ENCODE measurements at places on chromosomes 11 and 22.
A peak's percentile ranks its signal among the peaks of the same experiment; 100 is the strongest.

GRCh38 chr11:87097582-87097981 lies 59.8 kb downstream of the TMEM135 start:
- DNase-seq: peak; percentile 53
- H3K27me3 ChIP-seq: no peaks in the 10 kb centered on the region
- no peak overlapping the region for H3K4me3 ChIP-seq

DNA sequence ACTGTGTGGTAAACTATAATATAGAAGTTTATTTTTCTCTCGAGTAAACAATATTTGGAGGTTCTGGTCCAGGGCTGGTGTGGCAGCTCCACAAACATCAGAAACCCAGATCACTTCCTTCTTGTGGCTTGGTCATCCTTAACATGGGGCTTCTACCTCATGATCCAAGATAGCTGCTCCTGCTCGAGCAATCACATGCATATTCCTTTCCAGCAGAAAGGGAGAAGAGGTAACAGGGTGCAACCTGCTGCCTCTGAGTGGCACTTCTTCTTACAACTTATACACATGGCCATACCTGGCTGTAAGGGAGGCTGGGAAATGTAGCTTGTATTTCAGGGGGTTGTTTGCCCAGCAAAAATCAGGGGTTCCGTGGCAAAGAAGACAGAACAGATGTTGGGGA lies 44.6 kb upstream of the SYT7 start:
- H3K36me3 ChIP-seq: no peaks in the 10 kb centered on the region
- no peak for DNase-seq
- H3K27me3 ChIP-seq: peaks cover 3% of the 10 kb centered on the region
- H3K4me3 ChIP-seq: no peak overlapping the region
- peaks cover 25% of the 10 kb centered on the region for H3K4me1 ChIP-seq

GRCh38 chr11:64786308-64786707 lies 8.0 kb upstream of the SF1 start:
- H3K27me3 ChIP-seq: peaks cover 2% of the 10 kb centered on the region
- H3K27ac ChIP-seq: no peak overlapping the region
- no peak for DNase-seq

GRCh38 chr11:13728076-13728475 lies 59.6 kb downstream of the FAR1 start:
- no peak for DNase-seq
- H3K4me3 ChIP-seq: no peak overlapping the region
- H3K27me3 ChIP-seq: no peaks in the 10 kb centered on the region
- H3K27ac ChIP-seq: no peak overlapping the region
- H3K36me3 ChIP-seq: peaks cover 4% of the 10 kb centered on the region
- no peaks in the 10 kb centered on the region for H3K4me1 ChIP-seq

DNA sequence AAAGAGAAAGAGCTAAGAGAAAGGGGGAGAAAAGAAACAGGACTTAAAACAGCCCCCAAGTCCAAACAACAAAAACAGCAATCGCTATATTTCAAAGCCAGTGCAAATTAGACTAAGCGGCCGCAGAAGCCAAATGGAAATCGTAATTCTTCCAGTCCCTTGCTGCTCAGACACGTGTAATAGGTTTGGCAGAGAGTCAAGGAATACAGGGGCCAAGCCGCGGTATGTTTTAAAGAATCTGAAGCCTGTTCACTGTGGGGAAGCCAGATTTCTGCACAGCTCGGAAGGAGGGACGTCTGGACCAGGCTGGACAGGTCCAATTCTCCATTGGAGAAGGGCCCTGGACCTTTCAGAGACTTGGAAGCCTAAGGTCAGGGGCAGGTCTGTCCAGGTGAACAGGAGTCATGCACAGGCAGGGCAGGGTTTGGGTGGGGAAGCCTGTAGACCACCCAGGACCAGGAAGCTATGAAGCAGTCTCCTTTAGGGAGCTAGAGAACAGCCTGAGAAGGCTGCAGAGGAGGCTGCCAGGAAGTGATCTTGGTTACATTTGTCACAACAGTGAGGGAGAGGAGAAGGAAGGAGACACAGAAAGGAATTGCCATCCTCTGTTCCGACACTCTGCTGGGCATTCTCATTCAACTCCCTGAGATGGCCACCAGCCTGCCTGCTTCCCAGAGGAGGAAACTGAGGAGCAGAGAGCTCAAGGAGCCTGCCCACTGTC lies 265.5 kb upstream of the ISX start:
- DNase-seq: no peak
- no peak overlapping the region for H3K4me3 ChIP-seq
- peaks cover 7% of the 10 kb centered on the region for H3K36me3 ChIP-seq
- H3K4me1 ChIP-seq: peaks cover 31% of the 10 kb centered on the region
- no peak overlapping the region for H3K27ac ChIP-seq

DNA sequence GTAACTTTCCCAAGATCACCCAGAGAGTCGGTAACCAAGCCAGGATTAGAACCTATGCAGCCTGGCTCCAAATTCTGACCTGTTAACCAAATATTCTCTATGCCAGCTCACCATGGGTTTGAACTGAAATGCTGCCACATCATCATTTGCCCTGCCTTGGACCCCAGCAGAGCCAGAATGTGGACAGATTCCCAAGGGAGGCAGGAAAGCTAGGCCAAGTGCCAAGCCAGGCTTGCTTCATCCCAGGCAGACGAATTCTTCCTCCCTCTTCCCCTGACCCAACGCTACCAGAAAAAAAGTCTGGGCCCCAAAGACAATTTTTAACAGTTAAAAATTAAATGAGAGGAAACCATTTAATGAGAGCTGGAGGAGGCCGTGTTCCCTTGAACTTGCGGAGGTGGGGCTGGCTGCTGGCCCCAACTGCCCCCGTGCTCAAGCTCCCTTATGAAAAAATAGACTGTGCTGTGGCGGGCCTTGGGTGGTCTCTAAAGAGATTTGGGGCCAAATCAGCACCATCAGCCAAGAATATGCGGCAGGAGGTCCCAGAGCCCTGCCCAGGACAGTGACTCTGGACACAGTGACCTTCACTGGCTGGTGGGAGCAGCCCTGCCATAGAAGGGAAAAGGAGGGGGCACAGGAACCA lies 184.1 kb upstream of the SYT13 start:
- no peaks in the 10 kb centered on the region for H3K36me3 ChIP-seq

GRCh38 chr11:72981080-72981479 lies 161.0 kb downstream of the FCHSD2 start:
- DNase-seq: no peak
- no peak overlapping the region for H3K27ac ChIP-seq
- H3K4me1 ChIP-seq: no peaks in the 10 kb centered on the region
- H3K4me3 ChIP-seq: no peak overlapping the region
- no peaks in the 10 kb centered on the region for H3K27me3 ChIP-seq

- no peak overlapping the region for H3K4me3 ChIP-seq
- H3K27me3 ChIP-seq: no peaks in the 10 kb centered on the region
Observed at GRCh38 chr11:124812876-124813275, 12.7 kb upstream of the MSANTD2 start.

DNA sequence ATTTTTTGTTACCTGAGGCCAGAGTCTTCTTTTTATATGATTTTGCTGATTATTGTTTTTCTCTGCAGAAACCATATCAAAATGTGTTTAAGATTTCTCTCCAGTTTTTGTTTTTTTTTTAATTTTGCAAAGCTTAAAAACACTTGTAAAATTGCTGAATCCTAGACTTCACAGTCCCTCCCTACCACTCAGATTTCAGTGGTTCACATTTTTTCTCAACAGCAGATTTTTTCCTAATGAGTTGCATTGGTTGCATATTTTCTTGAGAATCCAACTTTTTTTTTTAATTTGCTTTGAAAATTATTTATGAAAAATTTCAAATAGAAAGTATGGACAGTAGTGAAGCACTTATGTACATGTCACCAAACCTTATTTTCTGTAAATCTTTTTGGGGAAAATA lies 5.8 kb downstream of the ARL14EP start:
- no peak overlapping the region for H3K27ac ChIP-seq
- no peak for DNase-seq

DNA sequence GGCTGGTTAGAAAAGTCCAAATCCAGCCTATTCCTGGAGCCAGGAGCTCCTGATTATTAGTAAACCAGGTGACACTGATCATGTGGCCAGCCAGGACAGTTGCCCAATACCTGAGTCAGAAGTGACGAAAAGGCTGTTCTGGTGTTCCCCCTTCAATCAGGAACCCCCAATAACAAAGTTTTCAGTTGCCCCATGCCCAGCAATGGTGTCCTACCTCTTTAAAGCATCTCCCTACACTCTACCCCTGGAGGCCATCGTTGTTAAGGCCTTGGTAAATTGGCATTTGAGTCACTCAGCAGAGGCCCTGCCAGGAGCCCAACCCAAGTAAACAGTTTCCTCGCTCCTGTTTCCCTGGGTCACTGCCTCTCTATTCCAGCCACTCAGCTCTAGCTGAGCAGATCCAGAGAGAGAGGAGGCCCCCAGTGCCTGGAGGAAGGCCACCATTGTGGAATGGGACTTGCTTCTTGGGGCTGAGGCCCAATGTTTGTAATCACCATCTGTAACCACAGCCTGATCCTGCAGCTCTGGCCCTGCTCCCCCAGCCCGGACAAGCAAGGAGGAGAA lies 25.0 kb downstream of the ARHGAP1 start:
- H3K4me3 ChIP-seq: no peak overlapping the region
- H3K36me3 ChIP-seq: peaks cover 13% of the 10 kb centered on the region
- H3K27ac ChIP-seq: no peak overlapping the region
- H3K27me3 ChIP-seq: peaks cover 13% of the 10 kb centered on the region
- peaks cover 25% of the 10 kb centered on the region for H3K4me1 ChIP-seq

- peaks cover 28% of the 10 kb centered on the region for H3K27me3 ChIP-seq
- peak overlapping the region; percentile 84 for H3K4me3 ChIP-seq
- H3K4me1 ChIP-seq: peaks cover 48% of the 10 kb centered on the region
- H3K36me3 ChIP-seq: peaks cover 5% of the 10 kb centered on the region
Observed at GRCh38 chr11:8242118-8242475, 21.6 kb downstream of the LMO1 start.

DNA sequence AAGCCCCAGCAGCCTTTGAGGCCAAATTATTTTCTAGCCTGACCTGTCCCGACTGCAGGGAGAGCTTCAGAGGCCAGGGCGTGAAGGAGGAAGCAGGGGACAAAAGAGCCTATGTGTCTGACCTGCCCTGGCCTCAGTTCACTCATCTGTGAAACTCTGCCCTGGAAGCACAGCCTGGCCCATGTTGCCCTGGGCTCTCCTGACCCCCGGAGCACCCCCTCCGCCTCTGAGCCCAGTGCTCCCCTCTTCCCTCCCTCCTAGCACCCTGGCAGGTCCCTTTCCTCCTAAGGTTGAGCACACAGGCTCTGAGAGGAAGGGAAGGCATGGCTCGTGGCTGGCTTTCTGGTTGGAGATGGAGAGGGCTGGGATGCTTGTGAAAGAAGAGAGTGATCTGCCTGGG lies 3.4 kb upstream of the A4GALT start:
- no peaks in the 10 kb centered on the region for H3K36me3 ChIP-seq
- peaks cover 3% of the 10 kb centered on the region for H3K4me1 ChIP-seq
- H3K27me3 ChIP-seq: peaks cover 21% of the 10 kb centered on the region
- H3K27ac ChIP-seq: no peak overlapping the region
- no peak overlapping the region for H3K4me3 ChIP-seq

DNA sequence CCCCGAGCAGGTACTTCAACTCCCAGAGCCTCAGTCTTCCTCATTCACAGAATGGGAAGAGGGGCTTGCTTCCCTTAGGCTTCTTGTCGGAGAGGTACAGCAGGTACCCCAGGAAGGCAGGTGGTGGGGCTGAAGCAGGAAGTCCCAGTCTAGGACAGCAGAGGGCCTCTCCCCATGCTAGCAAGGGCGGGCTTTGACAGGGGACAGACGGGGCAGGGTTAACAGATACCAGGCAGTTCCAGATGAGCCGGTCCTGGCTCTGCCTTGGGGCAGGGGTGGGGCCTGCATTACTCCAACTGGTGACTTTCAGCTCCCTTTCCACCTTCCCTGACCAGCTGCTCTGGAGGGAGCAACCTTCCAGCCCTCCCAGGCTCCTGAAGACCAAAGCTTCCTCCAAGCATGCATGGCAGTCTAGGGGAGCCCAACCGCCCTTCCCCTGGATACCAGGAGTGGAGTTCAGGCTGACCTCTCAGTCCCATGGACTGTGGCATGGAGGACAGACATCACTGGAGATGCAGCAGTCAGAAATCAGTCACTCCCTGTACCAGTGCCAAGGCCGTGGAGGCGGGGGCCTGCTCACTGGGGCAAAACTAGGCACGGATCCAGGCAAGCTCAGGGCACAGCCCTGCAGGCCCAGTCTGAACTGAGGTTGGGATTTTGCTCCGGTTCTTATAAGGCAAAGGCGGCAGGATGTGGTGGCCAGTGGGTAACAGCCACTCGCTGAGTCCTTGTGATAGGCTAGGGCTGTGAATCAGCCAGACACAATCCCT lies 60.5 kb downstream of the NAT10 start:
- no peaks in the 10 kb centered on the region for H3K36me3 ChIP-seq
- no peak overlapping the region for H3K4me3 ChIP-seq
- no peak for DNase-seq
- H3K4me1 ChIP-seq: peaks cover 23% of the 10 kb centered on the region
- H3K27ac ChIP-seq: no peak overlapping the region

DNA sequence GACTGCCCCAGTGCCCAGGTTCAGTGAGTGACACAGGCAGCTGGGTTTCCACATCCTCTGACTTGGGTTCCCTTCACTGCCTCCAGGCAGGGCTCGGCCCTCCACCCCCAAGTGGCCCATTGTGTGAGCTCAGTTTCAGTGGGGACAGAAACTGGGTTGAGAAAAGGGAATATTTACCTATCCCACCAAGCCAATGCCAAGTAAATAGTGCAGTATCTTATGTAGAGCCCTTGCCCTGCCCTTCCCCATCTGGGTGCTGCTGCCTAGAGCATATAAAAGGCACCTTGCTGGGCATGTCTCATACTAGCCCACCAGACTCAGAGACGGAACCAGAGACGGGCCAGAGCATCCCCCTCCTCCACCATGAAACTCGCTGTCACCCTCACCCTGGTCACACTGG lies at the start of gene SCGB1A1:
Gene SCGB1A1, plus strand, starts transcription at position 301 of the 400 bp plus-strand sequence. Its CDS starts 63 bp downstream, at position 364.
- no peak within 1 kb of the TSS for H3K27ac ChIP-seq
- no peaks in the 10 kb centered on the region for H3K4me1 ChIP-seq
- DNase-seq: no peak

DNA sequence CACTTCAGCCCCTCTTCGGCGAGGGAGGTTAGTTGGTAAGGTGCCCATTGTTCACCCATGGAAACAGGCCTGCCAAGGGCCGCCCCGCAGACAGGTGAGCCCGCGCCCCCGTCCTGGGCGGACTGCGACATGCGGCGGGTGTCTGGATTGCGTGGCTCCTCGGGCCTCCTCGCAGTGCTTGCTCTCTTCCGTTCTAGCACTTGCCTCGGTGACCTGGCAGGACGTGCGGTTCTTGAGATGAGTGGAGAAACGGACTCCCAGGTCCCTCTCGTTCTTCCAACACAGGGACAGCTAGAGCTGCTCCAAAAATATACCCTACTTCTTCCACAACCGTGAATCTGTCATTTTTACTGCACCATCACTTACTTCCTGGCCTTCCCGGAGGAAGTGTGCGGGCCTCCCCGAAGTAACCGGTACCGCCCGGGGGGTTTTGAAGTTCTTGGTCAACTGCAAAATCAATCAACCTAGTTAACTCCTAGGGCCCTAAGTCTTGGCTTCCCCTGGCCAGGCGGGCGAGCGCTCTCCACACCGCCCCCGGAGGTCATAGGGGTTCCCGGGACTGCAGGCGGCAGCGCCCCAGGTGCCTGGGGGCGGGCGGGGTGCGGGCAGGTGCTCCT lies 745 bp upstream of the ZBTB44 start:
- H3K36me3 ChIP-seq: peaks cover 7% of the 10 kb centered on the region
- DNase-seq: peak; percentile 32
- peak overlapping the region; percentile 62 for H3K27ac ChIP-seq
- peaks cover 4% of the 10 kb centered on the region for H3K27me3 ChIP-seq
- no peaks in the 10 kb centered on the region for H3K4me1 ChIP-seq

- H3K27ac ChIP-seq: no peak overlapping the region
- no peak for DNase-seq
- H3K4me3 ChIP-seq: no peak overlapping the region
- H3K27me3 ChIP-seq: peaks cover 5% of the 10 kb centered on the region
Observed at GRCh38 chr11:35897019-35897418, 46.8 kb upstream of the LDLRAD3 start.

All from glutamatergic neuron (in vitro differentiated cells).